ENCODE measurements at places on chromosomes 3 and 15.

GRCh38 chr15:41288464-41288863 lies 43.9 kb downstream of the OIP5 start:
- no peak for DNase-seq

DNA sequence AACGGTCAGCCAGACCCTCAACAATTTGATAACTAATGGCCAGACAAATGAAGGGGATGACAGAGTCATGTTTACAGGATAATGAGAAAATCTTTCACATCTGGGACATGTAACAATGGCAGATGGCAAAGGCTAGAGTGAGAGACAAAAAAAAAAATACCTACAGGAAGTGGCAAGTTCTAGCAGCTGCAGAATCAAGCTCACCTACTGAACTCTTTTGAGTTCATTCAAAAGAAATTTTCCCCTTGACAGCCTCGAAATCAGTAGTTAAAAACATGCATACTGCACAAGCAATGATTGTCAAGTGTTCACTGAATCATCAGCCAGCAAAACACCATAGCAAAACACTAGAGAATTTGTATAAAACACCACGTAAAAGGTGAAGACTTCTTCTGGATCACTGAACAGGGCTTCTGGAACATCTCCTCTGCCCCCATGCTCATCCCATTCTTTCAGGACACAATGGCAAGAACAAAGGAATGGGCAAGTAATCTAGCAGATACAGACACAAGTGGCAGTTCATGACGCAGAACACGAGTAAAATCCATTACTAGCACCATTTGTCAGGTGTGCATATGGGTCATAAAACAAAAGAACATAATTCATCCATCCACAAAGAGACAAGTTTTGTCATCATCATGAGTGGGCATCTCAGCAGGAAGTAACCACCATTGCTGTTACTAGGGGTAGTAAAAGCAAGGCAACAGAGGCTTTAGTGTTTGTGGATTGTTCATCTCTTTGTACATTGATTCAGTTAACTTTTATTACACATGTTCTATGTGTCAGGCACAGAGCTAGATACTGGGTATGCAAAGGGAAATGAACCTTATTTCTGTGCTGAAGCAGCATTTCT lies 13.8 kb upstream of the KCNMB2 start:
- DNase-seq = no peak

DNA sequence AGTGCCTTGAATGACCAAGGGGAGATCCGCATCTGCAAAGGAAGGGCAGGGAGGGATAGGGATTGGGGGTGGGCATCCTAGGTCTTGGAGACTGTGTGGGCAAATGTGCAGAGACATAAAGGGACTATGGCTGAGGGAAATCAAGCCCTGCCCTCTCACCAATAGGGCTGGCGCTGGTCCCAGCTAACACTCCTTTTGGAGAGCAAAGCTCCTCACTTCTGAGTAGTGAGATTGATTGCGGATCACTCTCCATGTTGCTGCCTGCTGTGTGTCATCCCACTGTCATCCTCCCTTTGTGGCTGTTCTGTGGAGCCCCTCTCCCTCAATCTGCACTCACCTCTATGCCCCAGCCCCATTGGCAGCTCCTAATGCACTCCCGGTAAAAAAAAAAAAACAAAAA lies 2.2 kb upstream of the CELSR3 start:
- no peak for DNase-seq

GRCh38 chr3:44018926-44019325 lies 222.8 kb upstream of the TOPAZ1 start:
- DNase-seq = no peak

GRCh38 chr15:22936577-22937472 lies 43.3 kb downstream of the CYFIP1 start:
- no peak for DNase-seq

DNA sequence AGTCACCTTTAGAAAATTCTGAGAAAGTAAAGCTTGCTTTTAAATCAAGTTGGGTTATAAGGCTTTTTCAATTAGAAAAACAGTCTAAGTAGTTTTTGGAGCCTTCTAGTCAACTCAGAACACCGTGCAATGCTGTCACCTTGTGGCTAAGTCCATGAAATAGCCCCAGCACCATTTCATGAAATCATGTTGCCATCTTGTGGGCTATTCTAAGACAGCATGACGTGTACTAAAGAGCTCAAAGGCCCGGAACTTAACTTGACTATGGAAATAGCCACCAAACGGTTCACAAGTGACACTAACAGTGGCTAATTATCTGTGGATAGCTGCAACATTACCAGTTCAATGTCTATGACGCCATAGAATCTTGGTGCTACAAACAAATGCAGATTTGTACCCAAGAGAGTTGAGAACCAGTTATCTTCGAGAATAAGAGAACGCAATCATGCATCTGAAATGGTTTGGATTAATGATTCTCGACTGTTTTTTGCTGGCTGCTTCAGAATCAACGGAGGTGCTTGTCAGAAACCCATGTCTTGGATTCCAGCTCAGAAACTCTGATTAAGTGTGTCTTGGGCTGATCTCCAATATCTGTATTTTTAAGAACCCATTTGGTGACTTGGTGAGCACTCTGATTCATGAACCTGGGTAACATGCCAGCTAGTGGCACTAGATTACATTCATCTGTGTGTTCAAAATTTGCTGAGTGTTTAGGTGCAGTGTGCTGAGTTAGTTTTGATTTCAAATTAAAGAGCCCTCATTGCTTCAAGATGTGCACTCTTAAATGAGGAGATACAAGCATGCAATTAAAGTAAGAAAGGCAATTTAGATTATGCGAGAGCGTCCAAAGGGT lies 111.2 kb upstream of the MCTP2 start:
- DNase-seq = peak; percentile 57

GRCh38 chr3:55824406-55824805 lies 337.3 kb upstream of the WNT5A start:
- no peak for DNase-seq

DNA sequence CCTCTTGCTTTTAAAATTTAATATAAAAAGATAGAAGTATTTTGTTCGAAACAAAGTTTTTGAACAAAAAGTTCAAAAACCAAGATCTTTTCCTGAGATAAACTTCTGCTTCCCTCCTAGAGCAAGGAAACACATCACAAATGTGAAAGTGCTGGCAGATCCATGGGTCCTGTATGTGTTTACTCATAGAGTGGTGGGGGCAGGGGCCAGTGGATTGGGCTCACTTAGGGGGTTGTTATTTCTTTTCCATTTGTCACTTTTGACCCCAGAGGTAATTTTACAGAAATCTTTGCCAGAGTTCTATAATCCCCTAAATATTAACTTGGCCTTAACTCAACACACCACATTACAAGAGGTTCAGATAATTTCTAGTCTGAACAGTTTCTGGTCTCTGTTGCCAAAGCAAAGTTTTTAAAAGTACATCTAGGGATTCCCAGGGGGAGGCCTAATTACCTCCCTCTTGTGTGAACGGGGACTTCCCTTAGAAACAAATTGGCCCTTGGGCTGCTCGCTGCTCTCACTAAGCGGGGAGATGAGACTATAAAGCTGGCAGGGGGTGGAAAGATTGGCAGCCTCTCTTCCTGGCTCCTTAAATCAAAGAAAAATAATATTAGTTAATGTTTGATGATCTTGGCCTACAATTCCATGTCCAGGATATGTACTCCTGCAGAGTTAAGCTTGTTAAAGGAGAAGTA lies 66.8 kb upstream of the PTX3 start:
- peak; percentile 88 for DNase-seq

DNA sequence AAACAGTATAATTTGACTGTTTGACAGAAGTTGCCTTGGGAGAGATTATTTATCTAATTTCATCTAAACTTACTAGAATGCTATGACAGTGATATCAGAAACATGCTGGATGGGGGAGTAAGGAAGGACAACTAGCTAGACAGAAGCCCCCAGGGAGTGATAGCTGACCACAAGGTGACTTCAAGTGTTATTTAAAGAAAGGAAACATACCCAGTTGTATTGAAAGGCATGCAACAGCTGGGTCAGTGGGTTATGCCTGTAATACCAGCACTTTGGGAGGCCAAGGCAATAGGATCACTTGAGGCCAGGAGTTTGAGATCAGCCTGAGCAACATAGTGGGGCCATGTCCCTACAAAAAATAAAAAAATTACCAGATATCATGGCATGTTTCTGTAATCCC lies 69.6 kb downstream of the SLC49A4 start:
- no peak for DNase-seq

DNA sequence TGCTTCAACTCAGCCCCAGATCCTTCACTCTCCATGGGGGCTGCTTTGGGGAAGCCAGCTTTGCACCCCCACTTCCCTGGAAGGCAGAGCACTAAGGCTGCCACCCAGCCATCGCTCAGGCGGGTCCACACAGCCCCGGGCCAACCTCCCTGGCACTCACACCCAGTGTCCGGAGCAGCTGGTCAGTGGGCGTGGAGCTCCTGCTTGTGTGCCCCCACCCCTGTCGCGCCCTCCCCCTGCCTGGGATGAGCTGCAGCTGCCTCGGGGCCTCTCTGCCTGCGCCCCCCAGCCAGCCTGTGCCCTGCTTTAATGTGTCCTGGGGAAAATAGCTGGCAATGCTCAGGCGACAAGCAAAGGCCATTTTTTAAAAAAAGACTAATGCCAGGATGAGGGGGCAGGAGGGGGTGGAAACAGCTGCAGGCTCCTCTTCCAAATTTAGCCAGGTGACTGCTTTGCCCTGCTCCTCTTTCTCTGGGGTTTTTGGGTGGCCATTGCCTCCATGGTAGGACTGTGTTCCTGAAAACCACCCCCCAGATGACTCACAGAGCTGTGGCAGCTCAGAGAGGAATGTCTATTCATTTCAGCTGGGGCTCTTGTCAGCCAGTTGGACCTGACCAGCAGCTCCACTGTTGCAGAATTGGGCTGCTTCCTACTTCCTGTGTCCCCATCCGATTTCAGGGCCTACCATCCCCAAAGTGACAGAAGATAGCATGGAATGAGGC lies 65.0 kb downstream of the CEMIP start:
- no peak for DNase-seq

GRCh38 chr15:40081691-40082194 lies 26.9 kb downstream of the BMF start:
- no peak for DNase-seq

- no peak for DNase-seq
These were observed 67.9 kb downstream of the CNTN4 start for GRCh38 chr3:2166552-2166951.

DNA sequence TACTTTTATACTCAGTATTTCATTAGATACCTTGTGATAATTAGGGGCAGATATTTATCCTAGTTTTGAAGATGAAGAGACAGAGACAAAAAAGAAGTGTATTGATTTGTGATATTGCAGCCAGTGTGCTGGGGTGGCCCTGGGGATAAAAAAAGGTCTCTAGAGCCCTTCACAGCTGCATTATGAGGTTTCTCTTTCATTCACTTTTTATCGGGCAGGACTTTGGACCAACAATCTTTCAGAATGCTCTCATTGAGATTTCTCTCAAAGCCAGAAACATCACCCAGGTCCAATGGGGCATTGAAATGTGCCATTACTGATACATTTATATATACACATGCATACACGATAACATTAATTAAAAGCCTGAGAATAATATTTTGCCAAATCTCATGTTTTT lies 20.5 kb upstream of the SELENOT start:
- DNase-seq = no peak

DNA sequence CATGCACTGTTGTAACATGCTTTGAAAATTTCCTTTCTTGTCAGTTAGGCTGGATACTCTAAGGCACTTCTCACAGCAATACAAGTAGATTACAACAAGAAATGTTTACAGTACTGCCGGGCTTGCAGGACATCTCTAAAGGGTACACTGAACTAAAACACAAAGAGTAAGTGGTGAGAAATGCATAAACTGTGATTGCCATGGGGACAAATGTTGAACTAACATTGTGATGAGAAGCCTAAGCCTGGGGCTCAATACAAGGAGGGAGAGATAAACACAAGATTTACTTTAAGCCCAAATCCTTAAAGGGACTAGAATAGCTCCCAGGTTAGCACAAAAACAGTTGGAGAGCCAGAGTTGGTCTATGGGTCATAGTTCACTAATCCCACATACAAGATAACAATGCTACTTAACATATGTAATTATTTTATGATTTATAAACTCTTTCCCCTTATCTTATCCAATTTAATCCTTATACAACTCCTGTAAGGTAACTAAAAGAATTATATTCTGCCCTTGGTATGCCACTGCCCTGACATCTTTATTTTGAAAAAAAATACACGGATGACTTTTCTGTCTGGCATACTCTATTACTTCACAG lies 126.9 kb downstream of the THRB start:
- no peak for DNase-seq

DNA sequence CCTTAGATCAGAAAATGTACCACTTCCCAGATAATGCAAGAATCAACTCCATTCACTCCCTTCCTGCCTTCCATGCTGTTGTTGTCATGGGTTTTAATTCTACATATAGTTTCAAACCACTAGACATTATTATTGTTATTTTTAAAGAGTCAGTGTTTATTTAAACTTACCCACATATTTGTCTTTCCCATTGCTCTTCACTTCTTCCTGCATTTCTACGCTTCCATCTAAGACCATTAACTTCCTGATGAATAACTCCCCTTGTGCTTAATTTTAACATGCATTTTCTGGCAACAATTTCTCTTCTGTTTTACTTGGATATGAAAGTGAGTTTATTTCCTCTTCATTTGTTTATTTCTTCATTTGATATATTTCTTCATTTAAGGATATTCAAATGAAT lies 127.1 kb upstream of the FHIT start:
- no peak for DNase-seq
